ENCODE measurements at places on chromosomes 12 and 14. TPM values are rescaled to one million over a fixed set of nuclear protein-coding genes. Genes with fewer than 3 reads are reported as not detected.

IL23A gene
- not detected for total RNA-seq

DNA sequence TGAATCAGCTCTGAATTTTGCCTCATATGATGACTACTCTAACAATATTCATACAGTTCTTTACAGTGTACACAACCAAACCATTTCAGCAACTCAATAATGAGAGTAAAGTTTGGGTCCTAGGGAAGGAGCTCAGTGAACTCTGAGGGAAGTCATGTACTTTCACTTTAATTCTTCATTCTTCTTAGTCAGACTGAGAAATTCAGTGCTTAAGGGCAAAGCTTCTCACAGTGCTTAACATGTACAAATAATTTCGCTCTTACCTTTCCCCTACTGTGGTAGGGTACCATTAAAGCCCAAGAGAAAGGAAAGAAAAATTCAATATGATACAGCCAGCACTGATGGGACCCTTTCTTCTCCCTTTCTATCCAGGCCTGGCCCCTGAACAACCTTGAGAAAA is 435.0 kb downstream of the NELL2 start:
- no peak for DNase-seq

TCL1B gene
- total RNA-seq, result not detected

C14orf132 gene
- total RNA-seq, result 10.4 TPM

GRCh38 chr12:124590447-124590846 is 23.0 kb upstream of the NCOR2 start:
- DNase-seq, result no peak

- DNase-seq, result no peak
Observed at GRCh38 chr12:26283046-26283445, 87.7 kb downstream of the SSPN start.

CCDC63 gene
- not detected for total RNA-seq

DNA sequence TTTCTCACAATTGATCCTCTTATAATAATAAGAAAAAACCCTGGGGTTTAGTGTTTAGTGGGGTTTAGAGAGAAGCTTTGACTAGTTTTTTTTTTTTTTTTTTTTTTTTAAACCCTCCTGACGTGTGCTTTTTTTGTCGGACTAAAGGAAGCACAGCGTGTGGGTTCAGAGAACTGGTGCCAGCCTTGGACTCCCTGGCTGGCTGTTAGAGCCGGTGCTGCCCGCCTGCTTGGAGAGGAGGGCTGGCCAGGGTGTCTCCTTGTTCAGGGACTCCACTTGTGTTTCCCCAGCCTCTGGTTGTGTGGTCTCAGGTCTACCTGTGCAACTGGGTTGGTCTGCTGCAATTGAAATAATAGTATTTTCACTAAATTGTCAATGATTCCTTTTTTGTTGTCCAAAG is 54.1 kb upstream of the ASPG start:
- DNase-seq, result no peak

SFSWAP gene
- 42.9 TPM for total RNA-seq

All from sigmoid colon (tissue), 7 donors.